ENCODE measurements at places on chromosomes 16 and 17.

DNA sequence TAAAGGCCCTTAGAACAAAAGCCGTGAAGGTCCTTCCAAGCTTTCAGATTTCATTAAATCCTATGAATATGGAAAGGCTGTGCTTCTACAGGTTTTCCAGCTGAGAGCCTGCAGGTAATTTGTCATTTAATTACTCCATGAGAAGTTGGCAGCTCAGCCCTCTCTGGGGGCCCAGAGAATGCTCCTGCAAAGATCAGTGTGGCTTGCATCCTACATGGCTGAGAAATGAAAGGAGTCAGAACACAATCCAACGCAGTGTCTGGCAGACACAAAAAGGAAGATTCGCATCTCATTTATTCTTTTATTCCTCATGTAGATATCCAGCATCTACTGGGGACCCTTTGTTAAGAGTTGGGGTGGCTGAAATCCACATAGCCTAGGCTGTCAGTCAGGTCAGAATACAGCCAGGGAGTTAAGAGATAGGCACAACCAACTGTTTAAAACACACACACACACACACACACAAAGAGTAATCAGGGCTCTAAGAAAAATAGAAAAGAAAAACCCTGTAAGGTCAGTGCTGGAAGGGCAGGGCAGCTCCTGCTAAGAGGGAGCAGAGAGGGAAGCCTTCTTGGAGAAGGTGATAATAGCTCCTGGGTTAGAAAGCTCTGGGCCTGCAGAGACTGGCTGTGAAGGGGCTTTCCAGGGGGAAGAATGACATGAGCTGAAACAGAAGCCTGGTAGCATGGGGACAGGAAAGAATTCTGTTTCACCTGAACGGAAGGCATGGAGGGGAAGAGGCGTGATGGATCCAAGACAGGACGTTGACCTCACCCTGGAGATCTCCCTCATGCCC, 46.9 kb upstream of the WSCD1 start:
- no peak for DNase-seq

DNA sequence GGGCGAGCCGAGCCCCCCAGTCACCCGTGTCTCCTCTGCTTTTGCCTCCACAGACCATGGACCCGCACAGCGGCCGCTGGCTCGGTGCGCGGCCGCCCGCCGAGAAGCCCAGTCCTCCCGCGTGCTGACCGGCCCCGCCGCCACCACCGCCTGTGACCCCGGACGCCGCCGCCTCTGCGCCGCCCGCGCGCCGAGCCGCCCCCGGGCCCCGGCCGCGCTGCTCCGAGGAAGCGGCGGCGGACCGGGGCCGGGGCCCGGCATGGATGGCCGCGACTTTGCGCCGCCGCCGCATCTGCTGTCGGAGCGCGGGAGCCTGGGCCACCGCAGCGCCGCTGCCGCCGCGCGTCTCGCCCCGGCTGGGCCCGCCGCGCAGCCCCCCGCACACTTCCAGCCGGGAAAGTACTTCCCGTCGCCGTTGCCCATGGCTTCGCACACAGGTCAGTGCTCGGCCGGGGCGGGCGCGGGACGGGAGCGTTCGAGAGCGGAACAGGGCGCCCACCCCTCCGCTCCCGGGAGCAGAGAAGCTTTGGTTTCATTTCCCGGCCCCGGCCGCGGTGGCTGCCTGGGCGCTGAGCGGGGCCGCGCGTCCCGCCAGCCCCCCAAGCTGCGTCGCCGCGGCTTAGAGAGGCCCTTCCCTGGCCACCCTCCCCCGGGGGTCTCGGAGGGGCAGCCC, 4.4 kb downstream of the BAHCC1 start:
- DNase-seq: no peak

DNA sequence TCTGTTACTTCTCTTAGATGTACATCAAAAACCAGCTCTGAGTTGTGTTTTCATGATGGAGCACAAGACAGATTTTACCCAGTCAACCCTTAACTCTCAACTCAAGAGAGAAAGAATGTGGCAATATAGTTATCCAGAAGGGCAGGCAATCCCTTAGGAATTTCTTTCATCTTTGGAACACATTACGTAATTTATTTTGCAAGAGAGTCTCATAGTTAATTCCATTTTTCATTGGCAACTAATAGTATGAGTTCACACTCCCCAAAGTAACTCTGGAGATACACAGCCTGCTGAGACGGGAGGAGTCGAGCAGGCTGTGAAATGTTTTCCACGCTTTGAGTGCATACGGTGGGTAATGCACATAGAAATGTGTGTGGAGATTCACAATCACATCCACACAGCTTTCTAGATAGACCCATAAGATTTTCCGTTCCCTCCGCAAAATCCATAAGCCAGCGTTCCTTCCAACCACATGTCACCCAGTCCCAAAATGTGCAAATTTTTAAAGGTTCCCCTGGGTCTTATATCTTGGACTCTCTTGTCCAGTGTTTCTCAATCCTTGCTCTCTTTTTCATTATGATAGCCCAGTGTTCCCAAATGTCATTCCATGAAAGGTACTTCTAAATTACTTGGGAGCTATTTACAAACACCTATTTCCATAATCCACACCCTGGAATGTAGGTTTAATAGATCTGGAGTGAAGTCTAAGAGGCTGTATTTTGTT, 8.4 kb upstream of the CDRT4 start:
- DNase-seq: no peak

- no peak for DNase-seq
These were observed 55.4 kb downstream of the JPH3 start for GRCh38 chr16:87657621-87658192.

DNA sequence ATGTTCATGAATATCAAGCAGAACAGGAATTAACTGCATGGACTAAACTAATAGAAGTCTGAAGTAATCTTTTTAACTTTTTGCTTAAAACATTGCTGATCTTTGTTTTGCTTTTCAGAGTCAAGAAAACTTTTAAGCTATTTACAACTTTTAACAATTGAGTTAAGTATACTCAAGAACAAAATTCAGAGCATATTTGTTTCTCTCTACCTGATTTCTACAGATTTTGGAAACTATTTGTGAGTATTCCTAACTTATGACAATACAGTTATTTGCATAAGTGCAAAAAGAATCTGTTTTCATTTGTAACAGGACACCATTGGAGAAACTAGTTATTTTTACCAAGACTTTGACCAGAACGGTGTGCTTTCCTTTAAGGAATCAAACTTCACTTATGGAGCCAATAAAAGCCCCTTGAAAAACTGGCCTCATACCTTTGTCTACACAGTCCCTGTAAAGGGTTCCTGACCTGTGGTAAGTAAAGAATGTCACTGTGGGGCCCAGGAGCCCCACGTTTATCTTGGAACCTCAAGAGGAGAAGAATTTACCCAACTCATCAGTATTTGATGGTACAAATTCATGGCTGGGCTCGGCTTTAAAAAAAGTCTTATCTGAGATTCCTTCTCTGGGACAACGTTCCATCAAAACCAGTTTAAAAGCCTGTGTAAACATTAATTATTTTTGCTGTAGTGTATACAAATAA, 11.3 kb upstream of the LDHD start:
- no peak for DNase-seq

DNA sequence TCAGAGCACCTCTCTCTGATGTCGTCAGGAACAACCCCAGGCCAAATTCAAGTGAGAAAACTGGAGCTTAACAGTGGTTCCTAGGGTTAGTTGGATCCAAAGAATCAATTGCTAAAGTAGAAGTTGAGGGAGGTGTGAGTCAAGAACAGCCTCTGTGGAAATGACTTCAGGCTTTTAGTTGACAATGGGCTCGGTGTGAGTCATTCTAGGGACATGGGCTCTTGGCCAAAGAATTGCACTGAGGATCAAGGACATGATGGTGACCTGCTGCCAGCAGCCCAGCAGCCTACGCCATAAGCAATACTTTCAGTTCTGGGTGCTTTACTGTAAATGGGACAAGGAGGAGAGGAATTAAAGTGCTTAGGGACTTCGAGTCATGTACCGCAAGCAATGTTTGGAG, 32.1 kb upstream of the SMURF2 start:
- DNase-seq: no peak

DNA sequence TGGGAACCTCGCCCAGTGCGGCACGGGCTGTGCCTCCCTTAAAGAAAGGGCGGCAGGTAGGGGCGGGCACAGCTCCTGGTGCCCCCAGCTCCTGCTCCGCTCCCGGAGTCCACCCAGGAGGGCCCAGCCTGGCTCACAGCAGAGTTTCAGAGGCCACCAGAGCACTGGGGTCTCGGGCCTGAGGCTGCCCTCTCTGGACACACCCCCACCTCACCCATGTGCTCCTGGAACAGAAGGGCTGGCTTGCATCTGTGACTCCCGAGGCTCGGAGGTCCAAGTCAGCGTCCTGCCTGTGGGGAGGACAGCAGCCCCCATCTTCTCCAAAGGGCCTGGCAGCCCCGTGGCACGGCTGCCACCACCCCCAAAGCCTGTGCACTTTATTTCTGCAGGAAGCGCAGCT, 62.7 kb downstream of the RBFOX3 start:
- DNase-seq: no peak

DNA sequence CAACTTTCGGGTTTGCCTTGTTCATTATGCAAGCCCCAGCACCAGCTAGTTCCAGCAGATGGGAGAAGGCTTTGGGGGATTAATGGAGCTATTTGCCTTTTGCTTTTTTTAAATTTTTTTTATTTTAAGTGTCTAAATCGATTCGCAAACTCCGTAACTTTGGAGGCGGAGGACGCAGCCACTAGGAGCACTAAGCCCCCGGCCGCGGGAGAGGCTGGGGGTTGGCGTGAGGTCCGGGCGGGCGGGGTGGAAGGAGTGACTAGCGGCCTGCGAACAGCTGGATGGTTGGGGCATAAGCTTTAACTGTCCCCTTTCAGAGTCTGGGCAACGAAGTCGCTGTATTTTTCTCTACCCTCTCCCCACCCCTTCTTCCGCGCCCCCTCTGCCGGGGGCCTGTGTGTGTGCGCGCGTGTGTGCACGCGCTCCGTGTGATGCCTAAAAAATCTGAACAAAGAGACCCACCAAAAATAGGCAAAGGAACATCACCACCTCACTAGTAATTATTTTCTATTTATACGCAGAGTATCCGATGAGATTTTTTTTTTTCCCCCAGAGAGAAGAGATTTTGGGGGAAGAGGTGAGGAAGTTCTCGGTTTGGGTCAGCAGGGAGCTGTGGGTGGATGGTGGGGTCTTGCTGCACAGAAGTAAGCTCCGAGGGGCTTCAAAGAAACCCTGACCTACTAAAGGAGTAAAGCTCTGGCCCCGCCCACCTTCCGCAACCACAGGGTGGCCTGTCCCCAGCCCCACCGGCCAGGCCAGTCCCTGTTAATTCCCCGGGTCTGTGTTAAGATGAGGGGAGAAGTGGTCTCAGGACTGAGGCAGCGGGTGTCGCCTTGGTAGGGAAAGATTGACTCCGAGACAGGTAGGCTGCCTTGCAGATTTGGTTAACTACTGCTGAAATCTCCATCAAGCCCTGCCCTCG, 2.3 kb downstream of the SHISA9 start:
- no peak for DNase-seq

DNA sequence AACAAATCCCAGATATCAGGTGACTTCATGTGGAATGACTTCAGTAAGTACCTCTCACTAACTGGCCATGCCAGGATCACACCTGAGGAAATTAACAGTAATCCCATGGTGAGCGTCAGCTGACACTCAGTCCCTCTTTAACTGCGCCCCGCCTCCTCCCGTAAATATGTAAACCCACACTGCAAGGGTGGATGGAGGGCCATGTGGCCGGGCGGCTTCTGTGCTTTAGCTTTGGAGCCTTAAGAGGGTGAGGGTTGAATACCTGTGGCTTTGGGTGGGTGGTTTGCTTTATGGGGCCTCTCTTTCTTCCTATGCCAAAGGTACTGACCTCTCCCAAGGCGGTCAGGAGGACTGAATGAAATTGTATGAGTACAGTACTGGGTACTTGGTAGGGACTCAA, 141.7 kb downstream of the MRM1 start:
- peak; percentile 20 for DNase-seq

DNA sequence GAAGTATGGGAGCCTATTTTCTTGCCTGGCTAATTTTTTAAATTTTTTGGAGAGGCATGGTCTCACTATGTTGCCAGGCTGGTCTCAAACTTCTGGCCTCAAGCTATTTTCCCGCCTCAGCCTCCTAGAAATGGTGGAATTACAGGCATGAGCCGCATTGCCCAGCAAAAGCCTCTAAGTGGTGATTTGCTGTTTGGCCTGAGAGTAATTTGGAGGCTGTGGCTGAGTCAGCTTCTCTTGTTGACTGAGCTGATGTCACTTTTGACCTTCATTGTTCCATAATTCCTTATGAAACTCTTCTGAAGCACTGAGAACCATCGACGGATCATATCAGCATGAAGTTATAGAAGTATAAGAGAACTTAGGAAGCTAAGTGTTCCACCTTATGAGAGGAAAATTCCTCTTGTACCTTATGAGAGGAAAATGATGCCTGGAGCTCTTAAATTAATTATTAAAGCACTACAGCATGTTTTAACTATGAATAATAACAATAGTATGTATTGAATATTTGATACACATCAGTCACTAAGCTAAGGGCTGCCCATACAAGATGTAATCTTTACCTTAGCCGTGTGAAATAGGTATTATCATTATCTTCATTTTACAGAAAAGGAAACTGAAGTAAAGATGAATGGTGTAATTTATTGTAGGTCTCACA, 220.8 kb upstream of the MON1B start:
- DNase-seq: no peak

- DNase-seq: no peak
These were observed 26.9 kb upstream of the COX10 start for GRCh38 chr17:14042411-14042810.

DNA sequence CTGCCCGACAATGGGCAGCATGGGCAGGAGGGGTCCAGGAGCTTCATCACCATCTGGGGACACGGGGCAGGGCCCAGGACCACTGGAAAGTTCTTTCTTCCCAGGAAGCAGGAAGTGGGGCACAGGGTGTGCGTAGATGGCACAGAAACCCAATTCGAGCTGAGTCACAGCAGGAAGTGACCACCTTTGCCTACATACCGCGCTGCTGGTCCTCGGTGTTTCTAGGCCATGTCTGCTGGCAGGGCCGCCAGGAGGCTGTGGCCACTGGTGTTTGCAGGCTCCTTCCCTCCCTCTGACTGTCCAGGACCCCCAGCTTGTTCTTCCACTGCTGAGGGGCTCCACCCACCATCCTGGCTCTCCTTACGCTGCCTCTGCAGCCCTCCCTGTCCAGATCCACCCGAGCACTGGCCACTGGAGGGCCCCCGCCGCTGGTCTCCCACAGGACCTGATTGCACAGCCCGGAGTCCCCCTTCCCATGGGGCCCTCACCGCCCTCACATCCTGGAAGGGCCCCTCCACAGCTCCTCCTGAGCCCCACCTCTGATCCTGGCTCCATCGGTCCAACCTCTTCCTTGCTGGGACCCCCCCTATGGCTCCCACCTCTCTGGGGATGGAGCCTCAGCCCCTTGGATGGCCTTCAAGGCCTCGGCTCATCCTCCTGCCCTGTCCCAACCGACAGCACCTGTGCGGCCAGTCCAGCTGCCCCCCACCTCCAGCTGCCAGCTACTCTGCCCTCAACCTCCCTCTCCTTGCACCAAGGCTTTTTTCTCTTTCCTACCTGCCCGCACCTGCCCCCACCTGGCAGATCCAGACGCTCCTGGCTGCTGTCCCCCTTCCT, 14.5 kb upstream of the RASD1 start:
- DNase-seq: no peak

- peak; percentile 32 for DNase-seq
These were observed 825 bp downstream of the BLMH start for GRCh38 chr17:30290696-30291542.

DNA sequence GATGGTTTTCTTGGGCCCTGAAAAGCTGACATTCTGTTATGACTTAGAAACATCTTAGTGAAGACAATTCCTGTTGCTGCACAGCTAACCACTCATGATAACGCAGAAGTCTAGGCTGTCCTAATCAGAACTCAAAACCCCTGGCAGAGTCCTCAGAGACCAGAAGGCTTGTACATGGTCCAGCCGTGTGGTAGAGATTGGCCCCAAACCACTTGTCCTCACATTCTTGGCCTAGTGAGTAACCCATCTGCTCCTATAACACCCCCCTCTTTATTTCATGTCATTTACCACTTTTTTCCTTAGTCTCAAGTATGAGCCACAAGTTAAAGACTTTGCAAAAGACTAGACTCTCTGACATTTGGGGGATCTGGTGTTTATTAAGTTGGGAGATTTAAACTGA, 116.5 kb upstream of the ADAMTS18 start:
- DNase-seq: no peak

Measured in NCI-H748 treated with DMSO at 0.1 percent for 48 hours (cell line).